ENCODE measurements at places on chromosomes 11 and 22.

- no peak for DNase-seq
Measured at GRCh38 chr11:48020092-48020755, 39.9 kb downstream of the PTPRJ start.

- DNase-seq = no peak
Measured at GRCh38 chr11:1279674-1280055, 29.8 kb downstream of the TOLLIP start.

GRCh38 chr11:26703411-26704191, 18.3 kb downstream of the SLC5A12 start:
- DNase-seq = no peak

DNA sequence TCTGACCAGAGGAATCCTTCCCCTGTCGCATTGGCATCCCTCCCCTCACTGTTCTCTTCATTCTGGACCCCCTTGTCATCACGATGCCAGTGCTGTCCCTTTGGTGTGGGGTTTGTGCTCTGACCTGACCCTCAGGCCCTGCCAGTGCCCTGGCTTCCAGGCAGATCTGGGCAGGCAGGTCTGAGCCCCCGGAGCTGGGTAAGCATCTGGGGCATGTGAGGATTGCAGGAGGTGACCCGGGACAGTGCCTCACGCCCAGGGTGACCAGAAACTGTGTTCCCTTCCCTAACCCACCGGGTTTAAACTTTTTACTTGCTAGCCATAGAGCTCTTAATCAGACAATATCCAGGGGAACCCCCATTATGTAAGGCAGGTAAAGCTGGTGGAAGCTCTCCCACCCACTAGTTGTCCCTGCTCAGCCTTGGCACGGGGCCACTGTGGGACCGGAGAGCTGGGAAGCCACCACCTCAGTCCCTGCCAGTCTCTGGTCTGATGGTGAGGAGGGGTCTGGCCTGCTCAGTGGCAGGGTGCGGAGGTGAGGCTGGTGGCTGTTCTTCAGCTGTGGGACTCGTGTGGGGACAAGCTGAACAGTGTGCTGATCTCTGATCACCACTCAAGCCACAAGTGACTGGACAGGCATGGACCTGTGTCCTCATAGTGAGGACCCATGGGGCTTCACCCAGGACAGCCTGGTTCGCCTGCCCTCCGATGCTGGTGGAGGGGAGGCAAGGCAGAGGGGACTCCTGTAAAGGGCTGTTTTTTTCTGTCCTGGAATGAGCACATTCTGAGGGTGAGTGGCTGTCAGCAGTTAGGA, 38.0 kb downstream of the BCR start:
- no peak for DNase-seq

GRCh38 chr22:47356511-47357011, 594.1 kb downstream of the TBC1D22A start:
- DNase-seq = no peak

GRCh38 chr11:79013509-79013908, 427.3 kb downstream of the TENM4 start:
- DNase-seq = no peak

- no peak for DNase-seq
Measured at GRCh38 chr11:33658195-33658900, 42.3 kb downstream of the C11orf91 start.

DNA sequence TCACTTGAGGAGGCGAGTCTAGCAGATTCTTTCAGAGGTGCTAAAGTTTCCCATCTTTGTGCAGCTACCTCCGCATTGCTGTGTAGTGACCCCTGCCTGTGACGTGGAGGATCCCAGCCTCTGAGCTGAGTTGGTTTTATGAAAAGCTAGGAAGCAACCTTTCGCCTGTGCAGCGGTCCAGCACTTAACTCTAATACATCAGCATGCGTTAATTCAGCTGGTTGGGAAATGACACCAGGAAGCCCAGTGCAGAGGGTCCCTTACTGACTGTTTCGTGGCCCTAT, 8.9 kb upstream of the SAMM50 start:
- DNase-seq = no peak

DNA sequence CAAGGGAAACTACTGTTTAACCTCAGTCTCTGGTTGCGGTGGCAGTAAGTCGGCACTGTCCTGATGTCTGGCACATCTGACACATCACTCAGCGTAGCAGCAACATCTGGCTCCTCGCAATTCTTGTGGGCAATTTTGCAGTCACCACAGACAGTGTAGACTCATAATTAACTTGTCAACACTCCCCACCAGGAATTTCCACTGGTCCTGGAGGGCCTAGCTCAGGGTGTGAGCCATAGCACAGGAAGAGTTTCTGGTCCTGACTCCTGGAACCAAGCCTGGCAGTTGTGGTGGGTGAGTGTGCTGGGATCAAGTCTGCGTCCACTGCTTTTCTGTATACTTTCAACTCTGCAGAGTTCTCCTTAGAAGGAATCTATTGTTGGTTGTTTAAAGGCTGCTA, 209.7 kb downstream of the SNX19 start:
- no peak for DNase-seq

GRCh38 chr22:41526830-41527799, 17.2 kb downstream of the POLR3H start:
- DNase-seq = no peak

- DNase-seq = no peak
Measured at GRCh38 chr22:19984851-19985811, 31.5 kb downstream of the ARVCF start.

DNA sequence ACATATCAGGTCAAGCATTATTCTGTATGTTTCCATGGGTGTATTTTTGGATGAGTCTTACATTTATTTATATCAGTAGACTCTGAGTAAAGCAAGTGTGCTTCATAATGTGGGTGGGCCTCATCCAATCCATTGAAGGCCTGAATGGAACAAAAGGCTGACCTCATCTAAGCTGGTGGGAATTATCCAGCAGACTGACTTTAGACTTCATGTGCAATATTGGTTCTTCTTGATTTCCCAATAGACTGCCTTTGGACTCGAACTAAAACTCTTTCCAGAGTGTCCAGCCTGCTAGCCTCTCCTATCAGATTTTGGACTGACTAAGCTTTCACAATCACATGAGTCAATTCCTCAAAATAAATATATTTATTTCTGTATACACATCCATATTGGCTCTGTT, 116.2 kb downstream of the KIF18A start:
- no peak for DNase-seq

DNA sequence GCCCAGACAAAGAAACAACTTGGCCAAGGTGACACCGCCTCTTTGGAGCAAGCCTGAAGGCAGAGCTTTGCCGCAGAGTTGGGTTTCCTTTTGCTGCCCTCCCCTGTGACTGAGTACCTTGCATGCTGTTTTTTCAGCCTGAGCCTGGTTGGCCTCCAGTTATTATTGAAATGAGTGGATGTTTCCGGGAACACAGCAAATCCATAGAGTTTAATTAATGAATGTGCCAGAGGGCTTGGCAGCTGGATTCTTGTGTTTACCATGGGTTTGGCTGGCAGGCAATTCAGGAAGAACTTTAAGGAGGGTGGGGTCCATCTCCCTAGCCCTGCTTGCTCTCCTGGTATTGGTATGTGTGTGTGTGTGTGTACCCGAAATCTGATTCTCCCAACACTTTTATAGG, 65.6 kb upstream of the CRYBB3 start:
- DNase-seq = no peak

- no peak for DNase-seq
Measured at GRCh38 chr11:121964591-121964990, 151.4 kb downstream of the BLID start.

DNA sequence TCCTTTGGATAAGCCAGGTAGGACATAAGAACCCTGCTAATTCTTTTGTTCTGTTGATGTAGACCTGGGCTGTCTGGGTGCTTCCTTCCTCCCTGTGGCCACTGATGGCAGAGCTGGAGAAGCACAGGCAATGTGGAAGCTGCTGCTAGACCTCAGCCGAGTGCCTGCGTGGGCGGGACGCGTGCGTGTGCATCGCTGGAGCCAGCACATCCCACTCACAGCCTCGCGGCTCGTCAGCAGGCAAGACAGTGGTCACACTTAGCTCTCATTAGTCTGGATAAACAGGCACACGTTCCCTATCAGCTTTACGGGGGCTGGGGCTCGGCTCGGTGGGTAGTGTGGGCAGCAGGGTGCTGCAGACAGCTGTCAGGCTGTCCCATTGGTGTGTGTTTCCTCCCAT, 155.7 kb downstream of the GRIK4 start:
- no peak for DNase-seq

DNA sequence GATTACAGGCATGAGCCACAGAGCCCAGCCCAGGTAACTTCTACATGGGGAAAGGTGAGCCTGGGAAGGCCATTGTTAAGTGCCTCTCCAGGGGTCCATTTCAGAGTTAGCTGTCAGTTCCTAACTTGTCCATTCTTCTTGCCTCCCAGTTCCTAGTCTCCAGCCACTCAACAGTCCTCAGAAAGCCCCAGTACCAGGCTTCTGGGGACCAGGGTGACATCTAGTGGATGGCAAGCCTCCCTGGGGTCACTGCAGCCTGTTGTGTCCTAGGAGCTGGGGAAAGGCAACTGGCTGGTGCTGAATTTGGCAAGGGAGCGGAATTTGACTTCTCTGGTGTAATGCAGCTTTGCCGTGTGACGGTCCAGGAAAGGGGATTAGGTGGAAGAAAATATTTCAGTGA, 2.1 kb downstream of the LGALS12 start:
- no peak for DNase-seq

DNA sequence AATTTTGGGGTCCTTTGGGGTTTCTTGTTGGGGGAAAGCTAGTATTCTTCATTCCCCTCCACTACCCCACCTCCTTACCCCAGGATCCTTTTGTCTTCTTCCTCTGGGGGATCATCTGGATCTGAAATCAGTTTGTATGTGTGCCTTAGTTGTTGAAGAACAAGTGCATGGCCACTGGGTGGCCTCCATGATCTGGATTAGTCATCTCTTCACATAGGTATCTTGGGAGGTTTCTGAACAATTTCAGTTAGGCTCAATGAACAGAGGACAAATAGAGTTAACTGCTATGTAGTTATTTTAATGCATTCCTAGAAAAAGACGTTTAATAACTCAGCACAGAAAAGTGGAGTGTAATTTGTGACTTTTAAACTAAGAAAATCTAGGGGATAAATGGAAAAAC, 7.1 kb upstream of the VWA5A start:
- no peak for DNase-seq

- no peak for DNase-seq
Measured at GRCh38 chr22:25817092-25817943, 75.3 kb downstream of the MYO18B start.

DNA sequence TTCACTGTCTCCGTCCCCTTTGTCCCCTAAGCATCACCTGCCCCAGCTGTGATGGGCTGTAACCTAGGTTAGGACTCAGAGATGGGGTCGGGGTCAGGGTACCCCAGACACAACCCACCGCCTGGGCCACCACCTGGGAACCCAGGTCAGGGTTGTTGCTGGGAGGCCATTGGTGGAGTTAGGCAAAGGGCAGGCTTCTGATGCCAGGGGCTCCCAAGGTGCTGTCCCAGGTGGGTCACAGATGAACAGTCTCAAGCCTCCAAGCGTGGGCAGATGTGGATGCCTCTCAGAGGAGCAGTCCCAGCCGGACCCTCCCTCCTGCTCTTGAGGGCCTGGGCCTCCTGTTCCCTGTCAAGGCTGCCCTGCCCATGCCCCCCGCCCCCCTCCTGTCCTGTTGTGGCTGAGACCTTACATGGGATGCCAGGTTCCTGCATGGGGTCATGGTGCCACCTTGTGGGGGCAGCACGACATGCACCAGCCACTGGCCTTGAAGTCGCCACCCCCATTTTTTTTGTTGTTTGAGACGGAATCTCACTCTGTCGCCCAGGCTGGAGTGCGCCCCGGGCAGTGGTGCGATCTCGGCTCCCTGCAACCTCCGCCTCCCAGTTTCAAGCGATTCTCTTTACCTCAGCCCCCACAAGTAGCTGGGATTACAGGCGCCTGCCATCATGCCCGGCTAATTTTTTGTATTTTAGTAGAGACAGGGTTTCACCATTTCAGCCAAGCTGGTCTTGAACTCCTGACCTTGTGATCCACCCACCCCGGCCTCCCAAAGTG, 12.1 kb downstream of the GATD1 start:
- DNase-seq = no peak

Data from HS-5 (cell line).